ENCODE measurements at places on chromosomes 6 and 20.
A peak's percentile ranks its signal among the peaks of the same experiment; 100 is the strongest.

- DNase-seq = no peak
These were observed 41.7 kb upstream of the EMILIN3 start for GRCh38 chr20:41408156-41408794.

GRCh38 chr20:50845566-50846215 lies 50.8 kb downstream of the BCAS4 start:
- DNase-seq = no peak

GRCh38 chr6:136969930-136970329 lies 47.8 kb downstream of the SLC35D3 start:
- no peak for DNase-seq

DNA sequence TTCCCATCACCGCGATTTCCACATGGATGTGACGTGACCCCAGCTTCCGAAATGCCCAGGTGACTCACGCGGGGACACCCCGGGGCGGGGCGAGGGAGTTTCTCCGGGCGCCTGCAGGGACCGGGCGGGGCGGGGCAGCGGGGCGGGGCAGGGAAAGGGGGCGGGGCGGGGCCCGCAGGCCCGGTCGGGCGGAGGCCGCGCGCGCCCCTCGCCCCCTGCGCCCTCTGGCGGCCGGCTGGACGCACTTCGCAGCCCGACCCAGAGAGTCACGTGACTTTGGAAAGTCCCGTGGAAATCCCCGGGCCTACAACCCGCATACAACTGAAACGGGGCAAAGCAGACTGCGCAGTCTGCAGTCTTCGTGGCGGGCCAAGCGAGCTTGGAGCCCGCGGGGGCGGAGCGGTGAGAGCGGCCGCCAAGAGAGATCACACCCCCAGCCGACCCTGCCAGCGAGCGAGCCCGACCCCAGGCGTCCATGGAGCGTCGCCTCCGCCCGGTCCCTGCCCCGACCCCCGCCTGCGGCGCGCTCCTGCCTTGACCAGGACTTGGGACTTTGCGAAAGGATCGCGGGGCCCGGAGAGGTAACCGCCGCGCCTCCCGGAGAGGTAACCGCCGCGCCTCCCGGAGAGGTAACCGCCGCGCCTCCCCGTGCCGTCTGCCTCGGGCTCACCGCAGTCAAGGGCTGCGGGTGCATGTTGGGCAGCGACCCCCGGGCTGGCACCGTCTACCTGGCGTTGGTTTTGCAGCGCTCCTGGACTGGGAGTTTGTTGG lies at the start of gene TNFAIP3:
Gene TNFAIP3 (plus strand): TSS at position 346 of the 771 bp plus-strand sequence. CDS start 3,969 bp downstream, outside the sequence.
- peak; percentile 94 for DNase-seq

- DNase-seq = no peak
These were observed 122.6 kb downstream of the BTBD3 start for GRCh38 chr20:12040261-12040660.

DNA sequence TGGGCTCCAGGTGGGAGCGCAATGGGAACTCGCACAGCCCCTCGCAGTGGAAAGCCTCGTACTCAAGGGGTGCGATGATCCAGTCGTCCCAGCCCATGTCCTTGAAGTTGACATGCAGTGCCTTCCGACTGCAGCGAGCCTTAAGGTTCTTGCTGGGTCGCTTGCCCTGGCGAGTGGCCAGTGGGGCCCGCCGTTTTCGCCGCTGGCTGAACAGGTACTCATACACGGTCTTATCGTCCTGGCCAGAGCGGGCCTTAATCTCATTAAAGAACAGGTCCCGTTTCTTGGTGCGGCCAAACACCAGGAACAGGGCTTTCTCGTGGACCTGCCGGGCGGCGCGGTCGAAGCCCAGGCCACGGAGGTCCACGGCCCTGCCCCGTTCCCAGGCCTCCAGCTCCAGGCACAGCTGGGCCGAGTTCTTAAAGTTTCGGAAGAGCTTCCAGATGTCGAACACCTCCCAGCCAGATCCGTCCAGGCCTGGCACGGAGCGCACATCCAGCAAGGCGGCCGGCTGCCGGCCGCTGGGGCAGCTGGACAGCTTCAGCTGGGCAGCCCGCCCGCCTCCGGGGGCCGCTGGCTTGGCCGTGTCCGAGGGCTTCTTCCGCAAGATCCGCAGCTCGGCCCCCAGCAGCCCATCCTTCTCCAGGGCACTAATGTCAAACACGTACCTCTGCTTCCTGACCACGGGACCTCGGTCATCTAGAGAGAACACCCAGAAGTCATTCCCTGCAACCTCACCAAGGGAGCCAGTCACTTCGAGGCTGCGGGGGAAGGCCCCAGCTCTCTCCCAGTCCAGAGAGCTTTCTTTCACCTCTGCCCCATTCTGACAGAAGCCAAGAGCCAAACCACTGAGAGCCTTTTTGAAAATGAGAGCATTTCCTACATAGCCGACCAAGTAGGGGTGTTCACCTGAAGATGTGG lies 3.7 kb downstream of the GDF5 start:
- DNase-seq = no peak

DNA sequence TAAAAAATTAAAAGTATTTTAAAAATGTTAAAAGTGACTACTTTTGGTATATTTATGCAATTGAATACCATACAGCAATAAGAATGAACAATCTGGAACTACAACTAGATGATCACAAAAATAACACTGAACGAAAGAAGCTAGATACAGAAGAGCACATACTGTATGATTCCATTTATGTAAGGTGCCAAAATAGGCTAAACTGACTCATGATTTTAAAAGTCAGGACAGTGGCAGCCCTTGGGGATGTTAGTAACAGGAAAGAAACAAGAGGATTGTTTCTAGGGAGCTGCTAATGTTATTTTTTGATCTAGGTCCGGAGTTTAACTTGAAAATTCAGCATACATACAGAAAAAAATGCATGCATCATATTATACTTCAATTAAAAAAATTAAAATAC lies 42.3 kb downstream of the KIF13A start:
- no peak for DNase-seq

GRCh38 chr6:40523505-40524172 lies 63.5 kb downstream of the LRFN2 start:
- no peak for DNase-seq
